ENCODE measurements at places on chromosomes 5 and 9.

- no peak for ATAC-seq
Measured at GRCh38 chr5:178515776-178516503, 74.3 kb downstream of the COL23A1 start.

- ATAC-seq, result no peak
Measured at GRCh38 chr9:122212473-122213004, 16.2 kb downstream of the LHX6 start.

DNA sequence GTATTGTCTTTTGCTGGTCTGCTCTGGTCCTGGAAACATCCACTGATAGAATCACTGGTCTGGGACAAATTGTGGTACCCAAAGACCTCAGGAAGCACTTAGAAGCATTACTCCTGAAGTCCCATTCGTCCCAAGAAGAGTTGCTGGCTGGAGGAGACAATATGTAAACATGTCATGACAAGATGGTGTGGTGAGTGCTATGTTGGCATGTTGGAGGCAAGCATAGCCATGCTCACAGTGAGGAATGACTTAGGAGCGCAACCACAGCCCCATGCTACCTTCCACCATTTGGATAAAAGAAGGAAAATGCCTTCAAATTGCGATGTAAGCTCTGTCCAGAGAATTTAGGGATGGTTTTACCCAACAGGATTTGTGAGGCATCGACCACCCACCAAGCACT lies 115.8 kb upstream of the STC2 start:
- ATAC-seq, result no peak

DNA sequence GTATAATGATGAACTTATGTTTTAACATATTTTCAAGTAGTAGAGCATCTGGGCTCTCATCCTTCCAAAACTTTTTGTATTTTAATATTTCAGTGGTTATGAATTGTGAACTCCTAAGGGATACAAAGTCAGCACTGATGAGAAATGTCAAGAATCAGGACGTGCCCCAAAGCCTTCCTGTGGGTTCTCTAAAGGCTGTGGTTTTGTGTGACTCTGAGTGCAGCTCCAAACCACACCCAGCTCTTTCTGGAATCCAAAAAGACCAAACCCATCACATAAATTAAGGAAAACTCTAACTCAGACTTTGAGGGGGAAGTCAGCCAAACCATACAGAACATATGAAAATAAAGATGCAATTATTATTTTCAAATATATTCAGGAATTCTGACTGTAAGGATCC lies 40.8 kb upstream of the SMU1 start:
- ATAC-seq, result no peak

DNA sequence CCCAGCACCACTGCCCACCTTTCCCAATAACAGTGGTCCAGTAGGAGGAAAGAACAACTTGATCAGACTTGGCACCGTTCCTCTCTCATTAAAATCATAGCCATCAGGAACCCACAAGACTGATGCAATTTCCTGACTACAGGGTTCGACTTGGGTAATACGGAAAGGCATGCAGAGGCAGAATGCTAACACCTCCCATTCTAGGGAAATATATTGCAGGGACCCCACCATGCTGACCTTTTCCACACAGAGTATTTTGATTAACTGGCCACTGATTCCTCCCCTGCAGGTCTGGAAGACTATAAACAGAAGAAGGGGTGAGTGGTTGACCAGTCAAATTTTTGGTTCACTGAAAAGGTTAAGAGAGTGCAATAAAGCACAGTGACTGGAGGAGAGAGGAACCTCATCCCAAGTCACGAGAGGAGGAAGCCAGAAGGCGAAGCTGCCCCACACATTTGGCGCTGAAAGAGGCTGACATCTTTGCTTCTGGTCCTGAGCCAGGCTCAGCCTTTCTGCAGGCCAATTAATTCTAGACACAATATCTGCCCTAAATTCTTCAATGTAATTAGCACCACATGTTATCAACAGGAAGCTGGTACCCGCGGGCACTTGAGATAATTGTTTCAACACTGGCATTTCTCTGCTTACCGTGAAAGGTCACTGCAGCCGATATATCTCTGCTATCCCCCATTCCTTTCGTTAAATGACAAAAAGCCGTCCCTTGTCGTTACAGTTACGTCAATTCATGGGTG lies 64.7 kb upstream of the SPOCK1 start:
- no peak for ATAC-seq

All from motor neuron (in vitro differentiated cells).